ENCODE measurements at places on chromosomes 3 and 15.

DNA sequence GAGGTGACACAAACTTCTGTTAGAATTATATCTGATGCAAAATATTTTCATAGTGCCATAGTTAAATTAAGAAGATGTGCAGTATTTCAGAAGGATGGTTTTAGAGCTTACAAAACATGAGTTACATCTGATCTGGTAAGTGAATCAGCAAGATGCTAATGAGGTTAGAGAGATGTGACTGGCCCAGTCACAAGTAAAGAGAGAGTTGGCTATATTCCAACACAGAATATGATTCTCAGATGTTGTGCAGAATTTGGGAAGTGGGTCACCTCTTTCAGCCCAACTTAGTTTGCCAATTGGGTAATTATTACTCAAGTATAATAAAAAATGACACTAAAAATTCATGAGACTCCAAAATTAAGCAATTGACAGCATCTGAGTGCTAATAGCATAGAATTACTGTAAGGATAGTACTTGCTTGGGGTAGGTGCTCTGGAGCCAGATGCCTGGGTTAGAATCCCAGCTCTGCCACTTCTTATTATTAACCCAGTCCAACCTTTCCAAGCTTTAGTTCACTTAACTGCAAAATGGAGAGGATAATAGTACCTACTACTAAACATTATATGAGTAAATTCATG, 30.8 kb downstream of the P2RY1 start:
- no peak for DNase-seq

- DNase-seq, result peak; percentile 99
These were observed 43.9 kb downstream of the BHLHE40 start for GRCh38 chr3:5022966-5023776.

GRCh38 chr3:148930752-148931151, 60.6 kb upstream of the GYG1 start:
- DNase-seq, result no peak

- no peak for DNase-seq
These were observed 44.1 kb upstream of the LINGO1 start for GRCh38 chr15:77676569-77677375.

- DNase-seq, result no peak
These were observed 573 bp downstream of the MME start for GRCh38 chr3:155080692-155081091.

DNA sequence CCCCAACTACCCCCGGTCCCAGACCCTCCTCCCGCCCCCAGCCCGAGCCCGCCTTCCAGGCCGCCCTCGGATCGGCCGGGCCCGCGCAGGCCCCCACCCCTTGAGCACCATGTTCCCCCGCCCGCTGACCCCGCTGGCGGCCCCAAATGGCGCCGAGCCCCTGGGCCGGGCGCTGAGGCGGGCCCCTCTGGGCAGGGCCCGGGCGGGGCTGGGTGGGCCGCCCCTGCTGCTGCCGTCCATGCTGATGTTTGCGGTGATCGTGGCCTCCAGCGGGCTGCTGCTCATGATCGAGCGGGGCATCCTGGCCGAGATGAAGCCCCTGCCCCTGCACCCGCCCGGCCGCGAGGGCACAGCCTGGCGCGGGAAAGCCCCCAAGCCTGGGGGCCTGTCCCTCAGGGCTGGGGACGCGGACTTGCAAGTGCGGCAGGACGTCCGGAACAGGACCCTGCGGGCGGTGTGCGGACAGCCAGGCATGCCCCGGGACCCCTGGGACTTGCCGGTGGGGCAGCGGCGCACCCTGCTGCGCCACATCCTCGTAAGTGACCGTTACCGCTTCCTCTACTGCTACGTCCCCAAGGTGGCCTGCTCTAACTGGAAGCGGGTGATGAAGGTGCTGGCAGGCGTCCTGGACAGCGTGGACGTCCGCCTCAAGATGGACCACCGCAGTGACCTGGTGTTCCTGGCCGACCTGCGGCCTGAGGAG, 472 bp downstream of the CHST14 start:
- no peak for DNase-seq

- no peak for DNase-seq
These were observed 79.9 kb downstream of the MBNL1 start for GRCh38 chr3:152348436-152349177.

DNA sequence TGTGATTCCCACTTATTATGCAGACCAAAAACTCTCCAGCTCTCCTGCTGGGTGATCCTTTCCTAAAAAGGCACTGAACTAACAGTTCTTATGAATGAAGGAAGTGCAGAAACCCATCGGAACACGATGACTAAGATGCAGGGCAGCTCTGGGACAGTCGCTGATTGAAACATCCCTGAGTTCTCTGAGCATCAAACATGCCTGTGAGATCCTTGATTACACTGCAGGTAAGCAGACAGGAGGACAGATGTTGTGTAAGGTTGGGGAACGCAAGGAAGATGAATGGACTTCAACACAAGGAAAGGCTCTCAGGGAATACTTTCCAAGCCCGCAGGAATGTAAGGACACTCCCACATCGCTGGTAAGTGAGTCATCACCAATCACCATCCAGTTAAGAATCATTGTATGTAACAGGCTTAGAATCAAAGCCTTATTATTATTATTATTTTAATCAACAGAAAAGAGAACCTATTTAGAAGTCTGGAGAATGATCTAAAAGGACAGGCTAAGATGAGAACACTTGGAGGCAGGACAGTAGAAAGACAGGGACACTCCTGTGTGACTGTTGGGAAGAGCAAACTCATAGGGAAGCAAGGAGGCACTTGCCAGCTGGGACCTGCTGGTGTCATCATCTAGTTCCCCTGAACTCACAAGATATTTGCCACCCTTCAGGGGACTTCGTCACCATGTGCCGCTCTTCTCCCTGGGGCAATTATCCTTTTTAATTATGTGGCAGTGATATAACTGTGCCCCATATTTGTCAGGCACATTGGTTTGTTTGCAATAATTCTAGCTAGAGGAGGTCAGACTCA, 26.0 kb downstream of the TMEM158 start:
- DNase-seq, result peak; percentile 89

DNA sequence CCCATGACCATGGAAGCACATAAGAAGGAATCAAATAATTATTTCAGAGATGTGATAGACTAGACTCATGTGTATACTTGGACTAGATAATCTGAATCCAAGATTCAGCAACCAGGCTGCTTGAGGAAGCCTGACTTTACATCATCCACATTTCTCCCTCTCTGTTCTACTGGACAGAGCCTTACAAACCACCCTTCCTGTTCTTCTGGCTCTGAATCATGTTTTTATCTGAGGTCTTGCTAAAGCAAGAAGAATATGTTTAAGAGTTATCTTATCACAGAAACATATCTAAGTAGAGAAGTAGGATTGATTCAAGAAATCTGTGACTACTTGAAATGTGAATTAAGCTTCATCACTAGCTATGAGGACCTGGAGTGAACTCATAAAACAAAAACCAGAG, 71.1 kb upstream of the SLC24A5 start:
- DNase-seq, result no peak

DNA sequence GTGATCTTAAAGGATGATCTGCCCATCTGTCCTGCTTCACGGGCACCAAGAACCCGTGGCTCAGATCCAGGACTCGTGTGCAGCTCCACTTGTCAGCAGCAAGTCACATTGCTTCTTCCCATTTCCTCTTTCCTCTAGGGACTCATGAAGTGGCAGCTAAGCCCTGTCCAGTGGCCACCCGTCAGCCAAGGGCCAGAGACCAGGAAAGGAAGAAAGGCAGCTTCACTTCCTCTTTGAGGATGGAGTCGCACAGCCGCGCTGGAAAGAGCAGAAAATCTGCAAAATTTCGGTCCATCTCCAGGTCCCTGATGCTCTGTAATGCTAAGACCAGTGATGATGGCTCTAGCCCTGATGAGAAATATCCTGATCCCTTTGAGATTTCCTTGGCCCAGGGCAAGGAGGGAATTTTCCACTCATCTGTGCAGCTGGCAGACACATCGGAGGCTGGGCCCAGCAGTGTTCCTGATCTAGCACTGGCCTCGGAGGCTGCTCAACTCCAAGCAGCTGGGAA, 28.5 kb downstream of the IL16 start:
- DNase-seq, result no peak

- DNase-seq, result no peak
These were observed 380.6 kb downstream of the LSAMP start for GRCh38 chr3:116064646-116065045.

DNA sequence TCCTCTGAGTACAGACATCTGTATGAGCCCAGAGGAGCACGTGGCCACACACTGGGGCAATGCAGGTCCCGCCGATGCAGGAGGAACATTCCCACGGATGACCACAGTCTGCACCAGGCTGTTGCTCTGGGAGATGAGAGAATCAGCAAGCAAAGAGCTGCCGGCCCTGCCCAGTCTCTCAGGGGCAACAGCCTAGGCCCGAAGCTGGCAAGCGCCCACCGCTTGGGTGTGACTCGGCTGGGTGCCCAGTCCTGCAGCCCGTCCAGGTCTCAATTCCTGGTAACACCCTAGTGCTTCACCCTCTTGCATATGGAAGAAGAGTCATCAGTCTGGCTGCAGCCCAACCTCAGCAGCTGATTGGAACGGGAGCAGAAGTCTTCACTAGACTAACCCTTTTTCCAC, 153.7 kb upstream of the HES1 start:
- DNase-seq, result no peak

DNA sequence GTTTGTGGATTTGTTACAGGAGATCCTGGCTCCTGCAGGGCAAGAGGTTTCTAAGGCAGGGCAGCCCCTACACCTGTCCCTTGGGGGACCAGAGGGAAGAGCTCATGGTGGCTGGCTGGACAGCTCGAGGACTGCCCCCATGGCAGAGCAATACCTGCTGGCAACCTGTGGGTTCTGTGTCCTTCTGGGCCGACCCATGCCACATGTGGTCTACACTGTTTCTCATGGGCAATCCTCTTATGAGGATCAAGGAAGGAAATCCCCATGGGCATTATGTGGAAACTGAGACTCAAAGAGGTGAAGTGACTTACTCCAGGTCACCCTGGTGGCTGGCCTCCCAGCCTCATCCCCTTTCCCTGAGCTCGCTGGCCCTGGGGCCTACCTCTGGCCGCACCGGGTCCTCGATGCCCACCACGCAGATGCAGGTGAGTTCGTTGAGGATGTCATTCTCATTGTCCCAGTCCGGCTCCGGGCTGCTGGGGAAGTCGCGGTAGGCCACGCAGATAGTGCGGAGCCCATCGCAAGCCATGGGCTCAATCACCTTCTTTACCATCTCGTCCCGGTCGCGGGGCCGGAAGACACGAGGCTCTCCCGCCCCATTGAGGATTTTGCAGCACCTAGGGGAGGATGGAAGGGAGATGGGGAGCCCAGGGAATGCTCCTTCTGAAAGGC, 37.5 kb upstream of the SEC13 start:
- DNase-seq, result no peak

- peak; percentile 35 for DNase-seq
These were observed 70.4 kb downstream of the RGMA start for GRCh38 chr15:93018574-93018973.

GRCh38 chr15:69290346-69291164, 8.2 kb upstream of the PAQR5 start:
- no peak for DNase-seq

GRCh38 chr3:197010556-197011351, 18.9 kb downstream of the MELTF start:
- no peak for DNase-seq

DNA sequence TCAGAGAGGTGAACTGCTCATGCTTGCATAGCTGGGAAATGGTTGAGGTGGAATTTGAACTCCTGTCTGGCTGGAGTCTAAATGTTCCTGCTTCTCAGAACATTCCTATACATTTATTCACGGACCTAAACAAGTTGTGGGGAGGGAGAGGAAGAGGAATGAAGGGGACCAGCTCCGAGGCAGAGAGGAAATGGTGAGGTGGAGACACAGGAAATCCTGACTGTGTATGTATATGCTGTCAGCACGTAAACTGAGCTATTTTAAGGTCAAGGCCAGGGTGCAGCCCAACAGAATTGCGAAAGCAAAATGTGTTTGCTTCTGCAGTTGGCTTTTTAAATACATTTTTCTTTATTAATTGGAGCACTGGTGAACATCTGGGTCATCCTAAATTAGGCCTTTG, 74.1 kb upstream of the POMGNT2 start:
- peak; percentile 75 for DNase-seq

DNA sequence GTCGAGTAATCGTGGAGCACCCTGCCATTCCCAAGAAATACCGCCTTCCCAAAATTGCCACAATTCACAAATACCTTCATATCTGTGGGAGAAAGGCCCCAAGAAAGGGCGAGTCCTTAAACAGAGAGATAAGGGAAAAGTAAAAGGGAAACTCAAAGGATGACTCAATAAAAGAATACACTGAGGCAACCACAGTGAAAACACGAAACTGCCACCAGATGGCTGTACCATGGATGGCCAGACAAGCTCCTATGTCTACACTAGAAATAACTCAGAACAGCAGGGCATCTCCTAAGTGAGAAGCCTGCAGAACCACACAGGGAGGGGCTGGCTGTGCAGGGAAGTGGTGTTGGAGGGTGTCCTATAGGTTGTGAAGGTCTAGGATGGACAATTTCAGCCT, 25.0 kb downstream of the SRGAP3 start:
- DNase-seq, result no peak

- DNase-seq, result no peak
These were observed 14.4 kb downstream of the RTP1 start for GRCh38 chr3:187211532-187212195.

GRCh38 chr15:90938261-90938660, 3.2 kb downstream of the UNC45A start:
- no peak for DNase-seq

GRCh38 chr3:45182915-45183871, 37.0 kb upstream of the CDCP1 start:
- no peak for DNase-seq

DNA sequence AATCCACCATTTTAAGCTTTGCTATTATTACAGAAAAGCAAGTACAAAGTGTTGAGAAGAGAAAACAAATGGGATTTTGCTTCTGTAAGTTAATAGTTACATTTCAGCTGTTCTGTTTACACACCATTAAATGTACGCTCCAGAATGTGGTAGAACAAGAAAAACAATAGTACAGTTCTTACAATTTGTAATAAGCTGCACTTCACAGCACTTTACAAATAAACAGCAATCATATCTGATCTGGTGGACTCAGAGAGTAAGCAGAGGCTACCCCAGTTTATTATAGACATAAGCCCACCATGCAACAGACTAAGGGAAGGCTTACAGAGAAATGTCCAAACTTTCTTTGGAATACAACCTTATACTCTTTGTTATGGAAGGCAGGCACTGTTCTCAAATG, 126.4 kb downstream of the OXSM start:
- no peak for DNase-seq

GRCh38 chr3:57746156-57747010, 9.7 kb upstream of the SLMAP start:
- no peak for DNase-seq

GRCh38 chr3:192422321-192422996, 304.9 kb downstream of the FGF12 start:
- DNase-seq, result peak; percentile 28

Measured in SW 1271 (cell line).